ENCODE measurements at places on chromosomes 13 and 19.
A peak's percentile ranks its signal among the peaks of the same experiment; 100 is the strongest.

- DNase-seq = no peak
Measured at GRCh38 chr19:12770922-12771321, 4.4 kb downstream of the HOOK2 start.

DNA sequence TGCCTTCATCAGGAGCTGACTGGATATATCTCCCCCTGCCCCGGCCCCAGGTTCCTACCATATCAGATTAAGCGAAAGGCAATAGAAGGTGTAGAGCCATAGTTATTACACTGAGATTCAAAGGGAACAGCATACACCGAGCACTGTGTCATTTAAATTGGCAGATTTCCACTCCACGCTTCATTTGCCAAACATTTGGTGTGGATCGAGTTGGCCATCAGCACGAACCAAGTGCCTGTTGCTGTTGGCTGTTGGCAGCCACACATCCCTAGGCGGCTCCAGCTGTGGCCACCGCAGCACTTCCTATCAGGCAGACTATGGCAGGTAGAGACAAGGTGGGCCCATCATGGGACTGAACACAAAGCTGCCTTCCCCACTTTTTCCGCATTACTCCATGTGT is 115.8 kb downstream of the CCNA1 start:
- DNase-seq = no peak

DNA sequence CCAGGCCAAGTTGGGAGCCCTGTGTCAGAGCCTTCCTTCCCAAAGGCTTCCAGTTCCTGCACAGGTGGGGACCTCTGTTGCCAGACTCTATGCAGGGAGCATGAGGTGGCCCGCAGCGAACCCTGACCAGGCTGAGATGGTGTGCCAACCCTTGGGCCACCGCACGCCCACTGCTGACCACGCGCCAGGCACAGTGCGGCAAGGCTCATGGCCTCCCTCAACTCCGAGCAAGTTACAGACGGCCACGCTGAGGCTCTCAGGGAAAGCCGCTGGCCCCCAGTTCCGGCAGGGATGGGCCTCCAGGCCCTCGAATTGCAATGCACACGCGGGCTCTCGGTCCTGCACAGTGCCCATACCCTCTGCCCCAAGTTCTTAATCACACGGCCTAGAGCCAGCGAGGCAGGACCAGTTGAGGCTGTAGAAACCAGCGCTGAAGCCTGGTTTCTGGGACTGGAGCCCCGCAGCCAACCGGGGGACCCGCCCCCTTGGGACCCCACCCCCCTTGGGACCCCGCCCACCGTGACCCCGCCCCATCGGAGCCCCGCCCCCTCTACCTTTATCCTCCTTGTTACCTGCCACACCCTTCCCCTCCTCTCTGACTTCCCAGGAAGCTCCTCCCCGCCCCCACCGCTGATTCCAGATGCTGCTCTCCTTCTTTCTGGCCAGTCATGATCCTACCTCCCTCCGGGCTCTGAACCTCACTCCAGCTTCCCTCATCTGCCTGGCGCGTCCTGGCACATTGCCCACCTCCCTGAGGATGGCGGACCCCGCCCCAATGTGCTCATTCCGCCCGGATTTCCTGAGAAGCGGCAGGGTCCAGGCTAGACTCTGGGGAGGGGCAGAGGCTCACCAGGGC is 6.0 kb downstream of the PEX11G start:
- DNase-seq = no peak

DNA sequence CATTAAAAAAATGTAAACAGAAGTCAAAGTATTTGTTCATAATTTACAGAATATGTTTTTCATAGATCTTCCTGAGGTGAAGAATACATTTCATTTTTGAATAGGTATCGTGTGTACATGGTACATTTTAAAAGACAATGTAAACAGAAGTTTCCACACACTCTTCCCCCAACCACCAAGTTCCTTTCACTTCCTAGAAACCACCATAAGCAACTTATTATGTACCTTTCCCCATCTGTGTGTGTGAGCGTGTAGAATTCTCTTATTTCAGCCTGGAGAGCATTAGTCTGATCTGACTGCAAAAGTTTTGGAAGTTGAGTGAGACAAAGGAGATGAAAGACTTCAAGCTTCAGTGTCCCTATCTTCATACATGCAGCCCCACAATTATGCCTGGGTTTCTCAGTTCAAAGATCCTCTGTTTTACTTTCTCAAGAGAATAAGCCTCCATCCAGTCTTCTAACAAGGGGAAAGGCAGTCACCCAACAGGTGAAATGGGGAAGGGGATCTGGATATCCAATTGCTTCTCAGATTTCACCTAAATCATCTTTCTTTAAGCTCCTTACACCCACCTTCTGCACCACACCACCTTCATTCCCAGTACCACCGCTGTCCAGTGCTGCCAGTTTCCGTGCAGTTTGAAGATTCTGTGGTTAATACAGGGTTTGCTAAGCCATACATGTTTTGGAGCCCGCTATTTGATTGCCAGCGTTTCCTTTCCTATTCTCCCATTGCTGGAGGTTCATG is 2.1 kb downstream of the TEX30 start:
- no peak for DNase-seq

DNA sequence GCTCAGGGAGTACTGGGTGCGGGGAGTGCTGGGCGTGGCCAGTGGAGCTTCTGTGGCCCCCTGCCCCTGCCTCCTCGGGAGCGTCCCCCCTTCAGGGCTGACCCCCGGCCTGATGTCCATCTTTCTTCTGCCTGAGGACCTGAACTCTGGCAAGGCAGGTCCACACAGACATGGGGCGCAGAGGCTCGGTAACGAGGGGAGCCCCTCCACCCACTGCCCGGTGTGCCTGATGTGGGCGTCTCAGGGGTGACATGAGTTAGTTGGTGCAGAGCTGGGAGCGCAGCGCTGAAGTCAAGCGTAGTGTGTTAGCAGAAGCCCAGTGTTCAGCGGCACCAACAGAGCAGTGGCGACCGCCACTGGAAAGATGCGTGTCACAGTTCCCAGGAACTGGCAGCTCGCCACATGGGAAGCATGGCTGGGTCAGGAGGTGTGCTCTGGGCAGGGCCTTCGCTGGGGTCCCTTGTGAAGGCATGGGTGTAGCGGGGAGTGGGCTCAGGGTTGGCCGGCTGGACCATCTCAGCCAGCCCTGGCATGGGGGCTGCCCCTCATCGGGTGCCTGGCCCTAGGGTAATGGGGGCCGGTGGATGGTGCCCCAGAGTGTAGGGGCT is 11.5 kb downstream of the THOP1 start:
- DNase-seq = no peak

GRCh38 chr13:94239135-94239534 is 240.3 kb downstream of the DCT start:
- DNase-seq = no peak

DNA sequence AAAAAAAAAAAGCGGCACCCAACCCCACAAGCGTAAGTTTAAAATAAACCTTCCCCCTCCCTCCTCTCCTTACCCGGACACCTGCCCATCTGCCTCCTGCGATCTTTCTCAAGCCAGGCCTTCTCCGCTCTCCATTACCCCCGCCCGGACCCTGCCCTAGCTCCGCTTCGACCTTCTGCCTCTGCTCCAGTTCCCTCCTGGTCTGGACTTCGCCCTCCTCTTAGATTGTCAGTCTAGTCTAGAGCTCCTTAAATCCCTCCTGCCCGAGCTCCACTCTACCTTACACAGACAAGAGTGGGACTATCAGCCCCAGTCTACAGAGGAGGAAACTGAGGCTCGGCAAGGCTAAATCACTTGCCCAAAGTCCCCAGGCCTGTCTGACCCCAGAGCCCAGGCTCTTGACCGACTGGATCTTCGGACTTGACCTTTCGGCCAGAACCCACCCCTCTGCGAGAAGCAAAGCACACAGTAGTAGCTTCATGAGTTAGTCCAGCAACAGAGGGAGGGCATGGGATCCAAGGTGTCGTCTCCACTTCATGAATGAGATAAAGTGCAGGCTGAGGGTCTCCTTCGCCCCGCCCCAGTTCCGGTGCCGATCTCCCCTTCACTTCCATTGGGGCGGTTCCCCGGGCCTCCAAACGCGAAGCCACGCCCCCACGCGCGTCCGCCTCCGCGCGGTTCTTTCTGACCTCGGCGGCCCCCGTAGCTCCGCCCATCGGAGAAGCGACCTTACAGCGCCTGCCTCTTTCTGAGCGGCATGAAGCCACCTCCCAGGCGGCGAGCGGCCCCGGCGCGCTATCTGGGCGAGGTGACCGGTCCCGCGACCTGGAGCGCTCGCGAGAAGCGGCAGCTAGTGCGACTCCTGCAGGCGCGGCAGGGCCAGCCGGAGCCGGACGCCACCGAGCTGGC is at the start of gene SNAPC2:
Gene SNAPC2, plus strand, starts transcription at position 729 of the 909 bp plus-strand sequence. Its CDS starts 29 bp downstream, at position 758.
- peak; percentile 96 for DNase-seq
